ENCODE measurements at places on chromosomes 6 and 20.

- DNase-seq, result no peak
These were observed 14.8 kb upstream of the NPEPL1 start for GRCh38 chr20:58677808-58678207.

GRCh38 chr6:166633732-166634535, 6.9 kb upstream of the RPS6KA2 start:
- DNase-seq, result peak; percentile 76

DNA sequence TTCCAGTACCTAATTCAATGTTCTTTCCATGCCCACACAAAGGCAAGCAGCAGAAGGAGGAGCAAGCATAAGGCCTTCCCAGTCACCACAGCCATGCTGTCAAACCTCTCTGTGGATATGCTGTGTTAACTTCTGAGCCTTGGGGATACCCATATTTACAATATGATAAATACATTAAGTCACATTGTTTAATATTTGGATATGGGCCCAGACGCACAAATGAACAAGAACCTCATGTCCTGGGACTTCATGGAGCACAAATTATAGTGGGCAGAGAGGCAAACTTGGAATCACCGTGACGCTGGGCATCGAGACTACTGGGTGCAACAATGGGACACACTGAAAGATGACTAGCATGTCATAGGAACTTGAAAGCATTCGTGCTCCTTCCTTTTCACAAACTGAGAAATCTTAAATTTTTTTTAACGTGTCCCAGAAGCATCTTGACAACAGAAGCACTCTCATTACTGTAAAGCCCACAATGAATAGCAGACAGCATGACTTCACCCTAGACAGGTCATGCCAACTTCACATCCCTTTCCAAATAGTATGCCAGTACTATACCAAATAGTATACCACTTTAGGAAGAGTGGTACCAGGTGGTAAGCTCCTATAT, 16.0 kb downstream of the SOD2 start:
- no peak for DNase-seq

DNA sequence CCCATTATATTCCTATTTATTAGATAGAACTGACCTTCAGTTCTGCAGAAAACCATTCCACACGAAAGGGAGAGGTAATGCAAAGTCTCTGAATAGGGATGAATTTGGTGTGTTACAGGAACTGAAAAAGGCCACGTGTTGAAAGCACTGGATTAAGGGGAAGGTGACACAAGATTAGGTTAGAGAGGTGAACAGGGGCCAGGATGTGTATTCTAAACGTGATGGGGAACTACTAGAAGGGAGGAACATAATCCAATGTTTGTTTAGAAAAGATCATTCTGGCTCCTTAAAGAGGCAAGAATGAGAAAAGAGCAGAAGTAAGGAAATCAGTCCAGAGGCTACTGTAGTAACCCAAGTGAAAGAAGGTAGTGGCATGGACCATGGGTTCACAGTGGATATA, 6.3 kb upstream of the ZKSCAN8 start:
- no peak for DNase-seq

DNA sequence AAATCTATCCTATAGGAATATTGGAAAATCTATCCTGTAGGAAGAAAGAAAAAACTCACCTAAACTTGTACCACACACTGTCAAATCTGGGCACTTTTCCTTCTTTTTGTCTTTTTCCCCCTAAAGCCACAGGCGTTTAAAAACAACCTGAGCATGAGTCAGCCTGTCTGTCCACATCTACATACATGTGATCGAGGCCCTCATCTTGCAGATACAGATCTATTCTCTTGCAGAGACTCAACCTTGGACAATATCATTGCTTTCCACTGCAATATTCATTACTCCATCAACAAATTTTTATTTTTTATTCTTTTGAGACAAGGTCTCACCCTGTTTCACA, 95.9 kb upstream of the IYD start:
- DNase-seq, result no peak

DNA sequence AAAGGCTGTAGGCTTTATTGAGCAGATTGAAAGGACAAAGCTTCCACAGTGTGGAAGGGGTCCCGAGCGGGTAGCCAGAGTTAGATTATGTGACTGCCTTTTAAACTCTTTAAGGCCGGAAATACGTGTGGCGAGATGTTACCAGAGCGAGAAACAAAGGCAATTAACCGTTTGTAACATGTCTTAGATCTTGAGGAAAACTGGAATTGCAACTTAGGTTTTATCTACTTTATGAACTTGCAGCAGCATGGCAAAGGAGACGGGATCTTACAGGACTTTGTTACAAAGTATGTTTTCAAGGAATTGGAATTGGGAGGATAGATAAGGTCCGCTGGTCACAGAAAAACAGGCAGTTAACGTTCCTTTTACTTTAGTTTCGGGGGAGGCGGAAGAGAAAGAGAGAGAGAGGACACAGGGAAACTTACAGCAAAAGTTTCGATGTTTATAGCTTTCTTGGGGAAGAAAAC, 594.7 kb upstream of the ADGRB3 start:
- no peak for DNase-seq

DNA sequence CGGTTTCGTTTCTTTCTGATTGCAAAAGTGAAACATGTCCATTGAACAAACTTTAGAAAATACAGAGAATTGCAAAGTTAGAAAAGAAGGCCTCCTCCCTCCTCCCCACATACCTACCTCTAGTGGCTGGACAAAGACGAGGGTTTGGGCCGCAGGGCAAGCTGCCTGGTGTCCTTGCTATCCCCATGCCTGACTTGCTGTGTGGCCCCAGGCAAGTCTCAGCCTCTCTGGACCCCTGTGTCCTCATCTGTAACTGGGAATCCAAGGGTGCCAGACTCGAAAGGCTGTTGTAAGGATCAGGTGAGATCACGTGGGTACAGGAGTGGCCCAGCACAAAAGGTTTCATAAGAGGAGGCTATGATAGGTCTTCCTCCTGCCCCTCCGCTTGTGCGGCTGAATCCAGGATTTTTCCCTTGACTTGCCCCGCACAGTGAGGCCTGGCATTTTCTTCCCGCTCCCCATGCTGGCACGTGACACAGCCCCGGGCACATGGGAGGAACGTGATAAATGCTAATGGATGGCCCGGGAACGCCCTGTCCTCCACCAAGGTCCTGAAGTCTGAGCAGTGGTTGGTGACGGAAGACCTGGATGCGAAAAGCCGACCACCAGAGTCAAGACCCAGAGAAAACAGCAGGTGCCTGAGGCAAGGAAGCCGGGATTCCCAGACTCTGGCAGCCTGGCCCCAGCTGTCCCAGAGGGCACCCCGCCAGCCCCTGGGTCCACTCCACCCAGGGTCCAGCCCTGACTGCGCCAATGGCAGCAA, 55.8 kb downstream of the UBE2V1 start:
- no peak for DNase-seq

GRCh38 chr20:54629632-54630031, 154.2 kb downstream of the DOK5 start:
- no peak for DNase-seq
